Stimulated activated CD4-positive, alpha-beta T cell treated with anti-CD3 and anti-CD28 coated beads, Interleukin-1b, Interleukin-23, amount 100 ng/mL, for 24 hours (primary cell): ENCODE measurements at places on chromosomes 12 and 14.

- no peak for DNase-seq
Measured at GRCh38 chr14:85616886-85617285, 86.9 kb downstream of the FLRT2 start.

DNA sequence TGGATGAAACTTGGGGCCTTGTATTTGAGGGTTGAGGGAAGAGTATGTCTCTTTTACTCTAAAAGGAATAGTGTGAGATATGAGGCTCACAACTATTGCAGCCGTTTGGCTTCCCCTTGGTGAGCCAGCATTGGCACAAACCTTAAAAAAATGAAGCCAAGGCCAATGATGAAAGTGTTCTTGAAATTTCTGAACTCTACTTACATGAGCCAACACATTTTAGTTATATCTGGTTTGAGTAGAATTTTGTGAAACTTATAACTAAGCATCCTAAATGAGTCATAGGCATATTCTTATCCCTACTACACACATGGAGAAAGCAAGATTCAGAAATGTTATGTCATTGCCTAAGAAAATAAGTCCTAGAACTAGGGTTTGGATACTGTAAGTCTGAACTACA, 55.3 kb upstream of the ACSS3 start:
- DNase-seq: no peak

- no peak for DNase-seq
Measured at GRCh38 chr14:93113678-93114067, 2.1 kb downstream of the ITPK1 start.

DNA sequence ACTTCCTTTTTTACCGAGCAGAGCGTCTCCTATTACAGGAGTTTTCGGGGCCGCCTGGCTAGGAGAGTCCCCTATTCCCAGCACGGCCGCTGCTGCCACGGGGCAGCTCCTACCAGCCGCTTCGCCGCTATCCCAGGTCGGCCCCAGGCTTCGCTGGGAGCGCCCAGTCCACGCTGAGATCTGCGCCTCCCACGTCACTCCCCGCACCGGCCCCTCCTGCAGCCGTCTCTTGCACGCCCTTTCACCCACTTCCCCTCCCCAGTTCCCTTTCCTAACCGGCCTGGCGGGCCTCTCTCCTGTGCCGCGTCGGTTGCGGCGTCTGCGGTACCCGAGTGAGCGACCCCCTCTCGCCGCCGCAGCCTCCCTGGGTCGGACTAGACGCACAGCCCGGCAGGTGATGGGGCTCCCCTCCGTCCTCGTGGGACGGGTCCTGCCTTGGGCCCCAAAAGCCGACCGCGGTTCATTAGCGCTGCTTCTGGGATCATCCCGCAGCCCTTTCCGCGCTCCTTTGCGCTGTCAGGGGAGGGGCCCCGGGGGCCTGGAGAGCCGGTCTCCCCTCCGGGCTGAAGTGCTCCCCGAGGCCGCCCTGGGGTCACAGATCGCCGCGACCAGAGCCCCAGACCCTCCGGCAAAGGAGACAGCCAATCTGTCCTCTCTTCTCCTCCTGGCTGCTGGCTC, 1318.4 kb downstream of the TMEM121 start:
- no peak for DNase-seq

- DNase-seq: no peak
Measured at GRCh38 chr12:10279937-10280336, 27.7 kb upstream of the KLRD1 start.

DNA sequence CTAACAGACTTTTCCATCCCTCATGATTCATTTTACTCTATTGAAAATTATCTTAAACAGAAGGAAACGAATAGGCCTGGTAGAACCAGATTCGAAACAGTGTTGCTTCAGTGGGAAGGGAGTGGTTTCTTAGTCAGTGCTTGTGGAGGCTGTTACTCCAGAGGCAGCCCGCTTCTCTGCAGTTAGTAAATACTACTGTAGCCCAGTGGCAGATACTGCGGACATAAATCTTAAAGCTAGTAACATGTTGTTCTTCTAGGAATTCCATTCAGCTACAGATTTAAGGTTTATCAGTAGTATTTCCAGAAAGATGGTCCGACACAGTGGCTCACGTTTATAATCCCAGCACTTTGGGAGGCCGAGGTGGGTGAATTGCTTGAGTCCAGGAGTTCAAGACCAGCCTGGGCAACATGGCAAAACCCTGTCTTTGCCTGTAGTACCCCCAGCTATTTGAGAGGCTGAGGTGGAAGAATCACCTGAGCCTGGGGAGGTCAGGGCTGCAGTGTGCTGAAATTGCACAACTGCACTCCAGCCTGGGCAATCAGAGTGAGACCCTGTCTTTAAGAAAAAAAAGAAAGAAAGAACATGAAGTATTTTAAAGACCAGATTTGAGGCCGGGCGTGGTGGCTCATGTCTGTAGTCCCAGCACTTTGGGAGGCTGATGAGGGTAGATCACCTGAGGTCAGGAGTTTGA, 45.9 kb downstream of the DIP2B start:
- no peak for DNase-seq

DNA sequence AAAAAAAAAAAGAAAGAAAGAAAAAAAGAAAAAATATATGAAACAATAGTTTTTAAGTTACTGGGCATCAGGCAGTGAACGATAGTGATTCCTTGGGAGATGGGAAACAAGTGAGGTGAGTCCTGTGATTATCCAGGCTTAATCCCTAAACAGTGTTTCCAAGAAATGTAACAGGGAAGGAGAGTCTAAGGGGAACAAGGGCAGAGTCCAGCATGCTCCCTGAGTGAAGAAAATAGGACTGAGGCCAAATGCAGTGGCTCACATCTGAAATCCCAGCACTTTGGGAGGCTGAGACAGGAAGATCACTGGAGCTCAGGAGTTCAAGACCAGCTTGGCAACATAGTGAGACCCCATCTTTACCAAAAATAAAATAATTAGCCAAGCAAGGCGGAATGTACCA, 40.7 kb downstream of the R3HDM2 start:
- no peak for DNase-seq
